Transverse colon (tissue), 4 donors: ENCODE measurements at places on chromosomes 11 and 22. TPM values are rescaled to one million over a fixed set of nuclear protein-coding genes. Genes with fewer than 3 reads are reported as not detected.

DNA sequence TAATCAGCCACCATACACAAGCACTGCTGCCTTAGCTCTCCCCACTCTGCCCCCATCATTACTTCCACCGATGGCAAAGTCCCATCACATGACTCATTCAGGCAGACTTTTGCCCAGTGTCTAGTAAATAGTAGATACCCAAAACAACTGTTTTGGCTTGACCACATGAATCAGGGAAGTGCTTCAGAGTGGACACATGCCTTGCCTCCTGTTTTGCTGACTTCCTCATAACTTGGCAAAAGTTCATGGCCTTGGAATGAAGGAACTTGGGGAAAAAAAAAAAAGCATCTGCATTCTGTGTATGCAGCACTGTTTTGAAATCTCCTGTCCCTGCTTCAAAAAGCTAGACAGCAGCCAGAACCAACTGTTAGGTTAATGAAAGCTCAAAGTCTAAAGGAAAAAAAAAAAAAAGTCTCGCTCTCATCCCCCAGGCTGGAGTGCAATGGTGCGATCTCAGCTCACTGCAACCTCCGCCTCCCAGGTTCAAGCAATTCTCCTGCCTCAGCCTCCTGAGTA, 335.3 kb downstream of the FAM181B start:
- no peaks in the 10 kb centered on the region for H3K27me3 ChIP-seq
- no peak overlapping the region for H3K27ac ChIP-seq
- no peak for DNase-seq

- peaks cover 40% of the 10 kb centered on the region for H3K27me3 ChIP-seq
- peaks cover 9% of the 10 kb centered on the region for H3K4me1 ChIP-seq
- DNase-seq: peak; percentile 81
- peak overlapping the region; percentile 8 for H3K4me3 ChIP-seq
- H3K27ac ChIP-seq: no peak overlapping the region
Observed at GRCh38 chr22:45645526-45646414, 25.9 kb upstream of the ATXN10 start.

GRCh38 chr11:118640332-118641154, 33.1 kb downstream of the PHLDB1 start:
- H3K4me3 ChIP-seq: no peak overlapping the region
- peaks cover 9% of the 10 kb centered on the region for H3K4me1 ChIP-seq
- no peak overlapping the region for H3K27ac ChIP-seq
- DNase-seq: no peak

- no peaks in the 10 kb centered on the region for H3K27me3 ChIP-seq
- H3K27ac ChIP-seq: peak overlapping the region; percentile 92
- no peaks in the 10 kb centered on the region for H3K36me3 ChIP-seq
- DNase-seq: peak; percentile 85
Observed at GRCh38 chr11:18384157-18384641, 10.2 kb upstream of the LDHA start.

DNA sequence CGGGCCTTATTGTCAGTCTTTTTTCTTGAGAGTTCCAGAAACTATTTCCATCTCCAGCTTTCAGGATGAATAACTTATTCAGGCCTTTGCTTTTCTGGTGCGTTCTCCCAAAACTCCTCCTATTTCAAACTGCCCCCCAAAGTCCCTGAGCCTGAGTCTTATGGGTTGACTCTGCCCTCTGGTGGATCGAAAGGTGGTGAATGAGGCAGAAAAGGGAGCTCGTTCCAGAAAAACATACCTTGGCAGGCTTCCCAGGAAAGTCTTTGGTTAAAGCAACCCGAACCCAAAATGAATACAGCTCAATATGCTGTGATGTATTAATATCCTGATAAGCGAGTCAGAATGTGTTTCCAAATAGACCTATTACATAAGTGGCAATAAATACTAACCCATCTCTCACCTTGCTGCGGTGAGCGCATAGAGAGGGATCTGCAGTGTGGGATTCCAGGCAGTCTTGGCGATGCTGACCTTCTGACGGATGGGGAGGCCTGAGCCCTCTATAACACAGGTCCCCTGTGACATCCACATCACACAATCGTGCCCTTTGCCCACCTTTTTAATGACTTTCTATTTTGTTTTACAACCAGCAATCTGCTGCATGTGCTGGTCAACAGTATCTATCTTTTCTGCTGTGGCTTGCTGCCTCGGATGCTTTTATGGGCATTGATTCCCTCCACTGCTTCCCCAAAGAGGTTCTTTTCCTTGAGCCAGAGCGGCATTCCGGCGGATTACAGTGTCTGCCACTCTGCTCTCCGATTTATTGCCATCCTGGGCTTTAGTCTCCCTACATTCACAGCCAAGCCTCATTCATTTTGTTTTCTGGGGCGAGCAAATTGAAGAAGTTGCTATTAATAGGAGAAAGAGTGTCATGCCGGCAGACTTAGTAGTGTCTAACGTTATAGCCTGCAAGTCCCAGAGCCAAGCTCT, 756.8 kb downstream of the NTM start:
- H3K4me3 ChIP-seq: peak overlapping the region; percentile 11
- DNase-seq: peak; percentile 12
- H3K36me3 ChIP-seq: no peaks in the 10 kb centered on the region
- peaks cover 18% of the 10 kb centered on the region for H3K4me1 ChIP-seq
- no peaks in the 10 kb centered on the region for H3K27me3 ChIP-seq

GRCh38 chr11:130404727-130405126, 23.7 kb downstream of the ADAMTS8 start:
- peaks cover 9% of the 10 kb centered on the region for H3K4me1 ChIP-seq
- H3K36me3 ChIP-seq: no peaks in the 10 kb centered on the region
- peak overlapping the region; percentile 84 for H3K27ac ChIP-seq

DNA sequence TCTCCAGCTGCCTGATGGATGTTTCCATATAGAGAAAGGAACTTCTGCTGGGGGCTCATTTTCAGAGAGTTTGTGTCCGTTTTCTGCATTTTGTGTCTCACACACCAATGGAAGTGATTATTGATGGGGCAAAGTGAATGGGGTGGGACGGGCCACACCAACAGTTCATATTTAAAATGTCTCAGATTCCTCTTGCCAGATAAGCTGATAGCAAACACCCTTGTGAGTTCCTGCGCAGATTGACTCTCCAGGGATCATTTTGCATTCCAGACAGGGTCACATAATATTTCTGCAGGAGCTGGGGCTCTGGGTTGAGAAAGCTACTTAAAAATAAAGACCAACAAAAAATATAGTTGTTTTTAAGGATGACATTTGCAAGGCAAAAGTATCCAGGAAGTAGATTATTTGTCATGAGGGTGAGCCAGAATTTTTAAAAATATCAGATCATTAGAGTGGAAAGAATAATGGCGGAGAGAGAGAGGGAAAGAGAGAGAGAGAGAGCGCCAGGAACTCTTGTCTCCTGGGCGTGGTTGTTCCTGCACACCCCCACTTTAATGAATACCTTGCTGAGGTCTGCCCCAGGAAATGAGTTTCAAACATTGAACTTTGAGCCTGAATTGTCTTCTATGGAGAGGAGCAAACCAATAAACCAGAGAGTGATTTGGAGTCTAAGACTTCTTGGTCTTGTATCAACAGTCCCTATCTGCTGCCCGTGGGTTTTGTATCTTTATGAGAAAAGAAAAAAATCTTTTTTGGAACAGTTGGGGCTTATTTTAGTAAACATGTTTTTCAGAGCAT, 33.3 kb downstream of the MICAL2 start:
- no peaks in the 10 kb centered on the region for H3K36me3 ChIP-seq
- H3K4me1 ChIP-seq: peaks cover 63% of the 10 kb centered on the region
- DNase-seq: peak; percentile 65
- H3K27me3 ChIP-seq: no peaks in the 10 kb centered on the region
- H3K4me3 ChIP-seq: no peak overlapping the region
- H3K27ac ChIP-seq: peak overlapping the region; percentile 87

DNA sequence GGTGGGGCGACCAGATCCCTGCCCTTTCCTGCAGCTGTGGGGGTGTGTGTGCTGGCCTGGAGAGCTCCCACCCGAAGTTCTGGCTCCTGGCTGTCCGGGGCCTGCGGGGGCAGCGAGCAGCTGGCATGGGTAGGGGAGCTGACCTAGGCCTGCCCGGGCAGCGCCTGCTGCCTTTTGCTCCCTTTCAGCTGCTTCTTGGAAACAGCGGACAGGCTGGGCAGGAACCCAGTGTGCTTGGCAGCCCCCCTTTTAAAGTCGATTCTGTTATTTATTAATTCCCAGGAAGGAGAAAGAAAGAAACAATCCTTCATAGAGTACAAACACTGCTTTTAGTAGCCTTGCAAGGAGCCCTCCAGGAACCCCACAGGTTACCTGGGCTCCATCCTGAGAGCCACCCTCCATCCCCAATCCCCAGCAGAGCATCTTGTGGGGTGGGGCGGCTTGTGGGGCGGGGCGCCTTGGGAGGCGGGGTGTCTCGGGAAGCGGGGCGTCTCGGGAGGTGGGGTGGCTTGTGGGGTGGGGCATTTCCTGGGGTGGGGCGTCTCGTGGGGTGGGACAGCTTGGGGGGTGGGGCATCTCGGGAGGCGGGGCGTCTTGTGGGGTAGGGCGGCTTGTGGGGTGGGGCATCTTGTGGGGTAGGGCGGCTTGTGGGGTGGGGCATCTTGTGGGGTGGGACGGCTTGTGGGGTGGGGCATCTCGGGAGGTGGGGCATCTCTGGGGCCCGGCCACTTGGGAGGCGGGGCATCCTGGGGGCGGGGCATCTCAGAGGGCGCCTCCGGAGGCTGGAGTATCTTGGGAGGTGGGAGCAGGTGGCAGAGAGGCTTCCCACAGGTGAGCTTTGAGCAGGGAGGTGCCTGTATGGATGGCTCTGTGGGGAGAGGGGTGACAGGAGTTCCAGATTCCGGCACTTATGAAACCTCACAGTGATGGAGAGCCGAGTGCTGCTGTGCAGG, 7.0 kb downstream of the CD81 start:
- no peaks in the 10 kb centered on the region for H3K27me3 ChIP-seq
- DNase-seq: peak; percentile 66
- no peak overlapping the region for H3K4me3 ChIP-seq
- no peaks in the 10 kb centered on the region for H3K36me3 ChIP-seq
- peak overlapping the region; percentile 92 for H3K27ac ChIP-seq

GRCh38 chr11:95908826-95909225, 15.1 kb downstream of the MTMR2 start:
- H3K27me3 ChIP-seq: no peaks in the 10 kb centered on the region
- H3K4me3 ChIP-seq: no peak overlapping the region
- no peak overlapping the region for H3K27ac ChIP-seq
- H3K4me1 ChIP-seq: no peaks in the 10 kb centered on the region
- no peak for DNase-seq
- no peaks in the 10 kb centered on the region for H3K36me3 ChIP-seq

DNA sequence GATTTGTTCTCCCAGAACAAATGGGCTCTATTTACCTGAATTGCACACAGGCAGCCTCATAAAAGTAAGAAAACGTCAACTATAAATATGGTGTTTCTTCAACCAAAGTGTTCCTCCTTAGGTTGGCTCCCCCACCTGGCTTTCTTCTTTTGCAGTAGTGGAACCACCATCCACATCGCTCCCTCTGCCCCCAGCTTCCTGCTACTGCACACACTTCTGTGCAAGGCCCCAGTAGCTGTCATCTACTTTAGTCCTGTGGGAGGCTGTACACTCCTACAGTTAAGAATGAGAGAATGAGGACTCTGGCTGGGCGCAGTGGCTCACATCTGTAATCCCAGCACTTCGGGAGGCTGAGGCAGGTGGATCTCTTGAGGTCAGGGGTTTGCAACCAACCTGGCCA, 89.5 kb downstream of the BMAL1 start:
- H3K27ac ChIP-seq: no peak overlapping the region
- H3K4me1 ChIP-seq: no peaks in the 10 kb centered on the region
- H3K27me3 ChIP-seq: no peaks in the 10 kb centered on the region
- no peak overlapping the region for H3K4me3 ChIP-seq
- H3K36me3 ChIP-seq: peaks cover 29% of the 10 kb centered on the region

DNA sequence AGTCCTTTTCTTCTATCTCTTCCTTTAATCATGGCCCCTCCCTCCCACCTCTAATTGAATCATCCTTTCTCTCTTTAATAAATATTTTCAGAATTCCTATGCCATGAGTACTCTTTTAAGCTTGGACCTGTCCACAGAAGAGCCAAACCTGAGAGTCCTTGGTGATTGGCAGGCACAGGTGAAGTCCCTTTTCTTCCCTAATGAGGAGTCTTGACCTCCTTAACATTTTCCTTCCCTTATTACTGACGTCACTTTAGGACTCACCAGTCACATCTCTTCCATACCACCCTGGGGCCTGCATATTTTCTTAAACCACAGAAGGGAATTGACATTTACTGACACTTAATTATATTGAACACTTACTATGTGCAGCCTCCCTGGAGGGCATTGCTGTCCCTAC, 41.0 kb upstream of the RASSF10 start:
- H3K27ac ChIP-seq: no peak overlapping the region
- no peaks in the 10 kb centered on the region for H3K27me3 ChIP-seq
- H3K4me1 ChIP-seq: no peaks in the 10 kb centered on the region
- H3K36me3 ChIP-seq: no peaks in the 10 kb centered on the region

GRCh38 chr22:32745251-32745995, 56.1 kb upstream of the TIMP3 start:
- H3K27me3 ChIP-seq: peaks cover 4% of the 10 kb centered on the region
- DNase-seq: peak; percentile 20

DNA sequence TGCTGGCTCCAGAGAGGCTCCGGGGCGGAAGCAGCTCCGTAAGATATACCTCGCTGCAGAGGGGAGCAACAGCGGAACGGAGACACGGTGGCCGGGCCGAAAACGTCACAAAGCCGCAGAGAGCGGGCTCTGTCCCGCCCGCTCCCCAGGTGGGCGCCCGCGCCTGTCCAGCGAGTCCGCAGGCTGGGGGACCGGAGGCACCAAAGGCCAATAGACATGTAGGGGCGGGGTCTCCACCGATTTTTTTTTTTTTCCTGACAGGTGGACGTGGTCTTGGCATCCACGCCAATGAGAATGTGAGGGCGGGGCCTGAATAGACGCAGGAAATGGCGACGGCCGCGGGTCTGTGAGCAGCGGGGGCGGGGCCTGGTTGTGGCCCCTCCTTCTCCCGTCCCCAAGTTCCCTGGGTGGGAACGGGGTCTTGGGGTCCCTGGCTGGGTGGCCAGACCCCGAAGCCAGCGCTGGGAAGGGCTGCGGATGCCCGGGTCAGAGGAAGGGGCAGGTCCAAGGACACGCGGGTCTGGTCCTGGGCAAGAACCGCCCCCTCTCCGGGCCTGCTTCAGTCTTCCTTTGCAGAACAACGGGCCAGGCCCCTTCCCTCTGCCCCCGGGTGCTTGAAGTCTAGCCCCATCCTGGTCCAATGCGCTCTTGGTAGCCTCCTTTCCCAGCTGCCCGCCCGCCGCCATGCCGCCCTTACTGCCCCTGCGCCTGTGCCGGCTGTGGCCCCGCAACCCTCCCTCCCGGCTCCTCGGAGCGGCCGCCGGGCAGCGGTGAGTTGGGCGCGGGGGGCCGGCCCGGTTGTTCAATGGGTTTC, at the start of gene DNAJC4:
DNAJC4 (plus strand) TSS at position 378 of the 814 bp plus-strand sequence; CDS start at position 685, 307 bp downstream.
- peak within 1 kb of the TSS; percentile 87 for H3K4me3 ChIP-seq
- no peaks in the 10 kb centered on the region for H3K27me3 ChIP-seq
- H3K4me1 ChIP-seq: peaks cover 71% of the 10 kb centered on the region
- peak; percentile 96 for DNase-seq
- H3K36me3 ChIP-seq: no peaks in the 10 kb centered on the region

Gene PLAAT3
- total RNA-seq: 8.6 TPM

Gene BDNF
- 0.14 TPM for total RNA-seq

Gene FADS1
- total RNA-seq: 2.2 TPM

Gene DRD4
- total RNA-seq: not detected
